Ammon's horn (tissue), 1 donor: ENCODE measurements at places on chromosomes 12 and 14.

- no peak for DNase-seq
Measured at GRCh38 chr14:81771651-81772275, 238.1 kb upstream of the SEL1L start.

DNA sequence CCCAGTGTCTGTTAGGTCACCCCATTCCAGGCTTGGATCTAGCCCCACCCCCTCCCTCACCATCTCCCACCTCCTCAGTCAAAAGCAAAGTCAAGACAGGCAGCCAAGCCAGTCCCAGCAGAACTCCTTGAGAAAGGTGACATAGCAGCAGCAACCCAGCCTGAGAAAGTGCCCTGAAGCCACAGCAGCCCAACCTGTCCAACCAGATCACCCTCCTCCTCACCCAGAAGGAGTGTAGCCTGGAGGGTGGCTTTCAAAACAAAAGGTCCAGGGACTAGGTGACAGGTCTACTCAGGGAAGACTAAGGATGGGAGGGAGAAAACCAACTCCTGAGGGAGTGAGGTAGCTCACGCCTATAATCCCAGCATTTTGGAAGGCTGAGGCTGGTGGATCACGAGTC, 5.2 kb downstream of the RAB15 start:
- no peak for DNase-seq

DNA sequence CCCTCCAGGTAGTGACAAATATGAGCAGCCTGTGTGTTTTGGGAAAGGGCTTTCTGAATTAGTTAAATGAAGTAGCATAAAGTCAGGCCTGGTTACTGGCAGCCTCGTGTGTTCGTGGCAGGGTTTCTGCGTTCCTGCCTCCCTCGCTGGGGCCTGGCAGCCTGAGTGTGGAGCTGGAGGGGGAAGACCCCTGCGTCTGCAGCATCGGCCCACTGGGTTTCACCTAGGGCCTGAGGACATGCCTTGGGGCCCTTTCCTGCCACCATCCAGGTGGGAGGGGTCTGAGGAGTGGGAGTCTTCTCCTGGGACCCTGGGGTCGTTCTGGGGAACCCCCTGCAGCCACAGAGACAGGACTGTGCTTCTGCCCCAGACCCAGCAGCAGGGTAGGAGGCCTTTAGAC, 20.4 kb upstream of the AMN start:
- no peak for DNase-seq

DNA sequence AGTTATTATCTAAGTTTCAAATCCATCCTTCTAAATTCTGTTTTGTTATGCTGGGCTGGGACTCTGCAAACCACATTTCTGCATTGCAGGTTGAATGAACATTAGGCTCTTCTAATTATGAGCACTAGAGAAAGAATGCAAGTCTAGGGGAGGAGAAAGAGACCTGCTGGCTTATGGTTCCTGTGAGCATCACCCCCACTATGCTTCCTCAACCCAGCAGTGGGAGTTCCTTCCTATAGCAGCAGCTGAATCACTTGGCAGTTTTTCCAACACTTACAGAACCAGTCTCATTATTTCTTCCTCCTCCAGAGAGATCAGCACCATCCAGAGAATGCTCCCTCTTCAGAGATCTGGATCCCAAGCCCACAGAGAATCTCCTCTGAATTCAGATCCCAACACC, 297.7 kb upstream of the CLEC14A start:
- DNase-seq, result no peak

DNA sequence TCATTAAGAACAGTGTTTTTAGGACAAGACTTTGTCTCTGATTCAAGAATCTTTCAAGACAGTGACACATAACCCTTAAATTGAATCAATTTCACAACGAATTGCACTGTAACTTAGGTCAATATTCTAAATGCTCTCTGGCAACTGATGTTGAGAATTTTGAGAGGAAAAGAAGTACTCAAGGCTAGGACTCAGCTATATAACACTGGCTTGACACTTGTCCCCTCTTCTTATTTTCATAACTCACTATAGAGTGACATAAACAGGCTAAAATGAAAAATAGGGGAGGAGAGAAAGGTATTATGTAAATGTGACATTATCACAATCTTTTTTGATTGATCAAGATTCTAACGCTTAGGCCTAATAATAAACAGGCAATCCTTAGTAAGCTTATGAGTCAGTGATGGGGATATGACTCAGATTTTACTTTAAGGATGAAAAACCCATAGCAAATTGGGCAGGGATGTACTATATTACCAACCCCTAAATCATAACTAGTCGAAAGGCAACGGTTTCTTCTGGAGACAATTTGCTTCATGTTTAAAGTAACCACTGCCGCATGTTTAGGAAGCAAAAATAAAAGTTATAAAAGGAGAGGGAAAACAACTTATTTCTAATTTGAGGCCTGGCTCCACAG, 10.9 kb downstream of the BTG1 start:
- DNase-seq, result no peak
